ENCODE measurements at places on chromosomes 6 and 20.
A peak's percentile ranks its signal among the peaks of the same experiment; 100 is the strongest.

GRCh38 chr20:45508068-45508886 is 7.1 kb downstream of the SPINT3 start:
- no peak for DNase-seq

GRCh38 chr6:45870531-45870930 is 145.1 kb downstream of the CLIC5 start:
- DNase-seq = no peak

DNA sequence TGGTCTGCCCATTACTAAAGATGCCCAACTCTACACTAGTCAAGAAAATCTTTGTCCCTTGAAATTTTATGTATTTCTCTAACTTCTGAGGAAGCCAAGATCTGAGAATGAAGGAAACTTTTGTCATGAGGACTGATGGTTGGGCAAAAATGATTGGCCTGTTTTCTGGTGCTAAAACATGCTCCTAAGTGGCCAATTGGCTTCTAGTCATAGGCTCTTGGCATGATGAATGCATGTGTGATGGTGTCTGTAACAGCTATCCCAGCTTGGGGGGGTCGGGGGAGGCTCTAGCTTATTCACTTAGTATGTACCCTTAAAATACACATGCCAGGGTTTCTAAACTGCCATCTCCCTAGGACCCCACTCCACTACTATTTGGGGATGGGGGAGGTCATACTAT is 228.6 kb downstream of the ZNF217 start:
- DNase-seq = no peak

GRCh38 chr6:159590835-159591234 is 102.2 kb downstream of the SOD2 start:
- DNase-seq = no peak

DNA sequence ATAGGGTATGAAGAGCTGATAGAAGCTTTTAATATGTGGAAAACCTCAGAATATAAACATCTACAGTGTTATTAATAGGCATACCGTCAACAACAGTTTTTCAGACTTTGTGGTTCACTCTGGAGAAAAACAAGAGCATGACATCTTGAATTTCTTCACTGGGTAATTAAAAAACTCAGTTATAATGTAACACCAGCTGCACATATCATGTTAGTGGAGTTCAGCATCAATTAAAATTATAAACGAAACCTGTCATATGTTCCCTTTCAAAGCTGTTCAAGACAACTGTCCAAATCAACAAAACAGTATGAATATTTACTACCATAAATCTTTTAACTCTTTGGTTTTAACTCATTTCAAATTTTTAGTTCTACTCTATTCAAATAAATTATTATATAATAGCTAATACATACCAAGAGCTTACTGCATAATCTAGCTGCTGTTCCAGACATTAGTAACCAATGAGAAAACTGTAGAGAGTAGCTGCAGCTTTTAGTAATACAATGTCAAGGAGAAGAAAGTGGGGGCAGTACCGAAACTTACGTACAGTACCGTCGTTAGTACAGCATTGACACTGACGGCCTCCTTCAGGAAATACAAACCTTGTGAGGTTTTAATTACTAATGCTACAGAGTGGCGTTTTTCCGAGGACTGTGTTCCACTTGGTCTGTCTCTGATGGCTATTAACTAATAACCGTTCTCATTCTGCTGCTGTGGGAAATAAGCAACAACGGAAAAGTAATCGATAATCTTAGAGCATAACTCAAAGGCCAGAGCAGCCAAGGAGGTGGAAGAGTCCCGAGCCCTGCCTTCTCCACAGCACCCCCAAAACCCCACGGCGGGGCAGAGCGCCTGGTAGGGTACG is 532 bp upstream of the PM20D2 start:
- no peak for DNase-seq

DNA sequence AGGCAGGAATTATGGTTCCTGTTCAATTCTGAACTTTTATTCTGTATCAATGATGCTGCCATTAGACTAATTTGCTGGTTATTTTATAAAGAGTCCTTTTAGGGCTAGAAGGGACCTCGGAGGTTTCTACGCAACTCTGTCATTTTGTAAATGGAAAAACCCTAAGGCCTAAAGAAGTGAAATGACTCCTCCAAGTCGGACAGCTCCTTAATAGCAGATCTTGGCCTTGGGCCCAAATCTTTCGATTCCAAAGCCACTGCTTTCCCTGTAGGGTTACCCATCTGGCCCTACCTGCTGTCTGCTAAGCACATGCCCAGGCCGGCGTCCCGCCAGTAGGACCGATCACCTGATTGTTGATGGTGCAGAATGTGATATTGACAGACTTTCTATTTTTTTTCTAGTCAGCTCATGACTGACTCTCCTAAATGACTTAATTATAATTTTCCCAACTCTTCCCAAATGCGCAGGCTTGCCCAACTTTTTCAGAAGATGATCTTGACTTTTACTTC is 40.2 kb downstream of the PLEKHG1 start:
- DNase-seq = no peak

- no peak for DNase-seq
Measured at GRCh38 chr6:113805173-113805790, 51.9 kb upstream of the MARCKS start.

- DNase-seq = no peak
Measured at GRCh38 chr6:4439159-4439558, 303.8 kb upstream of the ECI2 start.

- no peak for DNase-seq
Measured at GRCh38 chr20:33163856-33164762, 3.9 kb upstream of the BPIFA2 start.

GRCh38 chr6:52998603-52999002 is 3.5 kb upstream of the GSTA4 start:
- DNase-seq = no peak

- DNase-seq = no peak
Measured at GRCh38 chr6:110432285-110432900, 17.0 kb upstream of the DDO start.

DNA sequence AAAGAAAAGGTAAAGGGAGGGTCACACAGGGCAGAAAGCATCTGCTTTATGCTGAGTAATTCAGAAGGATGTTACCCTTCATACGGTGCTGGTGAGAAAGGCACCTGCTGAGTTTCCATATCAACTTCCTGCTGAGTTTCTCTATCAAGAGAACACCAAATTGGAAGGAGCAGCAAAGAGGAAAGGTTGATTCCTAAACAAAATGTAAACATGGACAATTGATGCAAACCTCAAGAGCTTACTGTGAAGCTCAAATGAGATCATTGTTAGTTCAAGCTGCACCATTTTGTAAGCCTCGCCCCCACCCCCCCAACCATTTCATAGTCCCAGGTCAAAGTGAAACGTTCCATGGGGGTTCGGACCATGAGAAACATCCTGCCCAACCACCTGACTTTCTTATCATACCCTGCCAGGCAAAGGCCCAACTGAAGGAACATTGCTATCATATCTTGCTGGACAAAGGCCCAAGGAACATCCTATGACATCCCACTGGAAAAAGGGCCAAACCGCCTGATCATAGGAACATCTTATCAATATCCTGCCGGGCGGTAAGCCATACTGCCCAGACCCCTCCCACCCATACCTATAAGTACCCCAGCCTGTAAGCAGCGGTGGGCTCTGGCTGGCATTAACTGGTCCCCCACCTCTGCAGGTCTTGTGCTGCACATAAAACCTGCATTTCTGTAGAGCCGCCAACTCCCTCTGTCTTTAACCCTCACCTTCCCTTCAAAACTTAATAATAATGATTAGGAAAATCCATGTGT is 171.6 kb downstream of the UBE3D start:
- DNase-seq = no peak

- DNase-seq = peak; percentile 78
Measured at GRCh38 chr6:113854531-113855499, 2.3 kb upstream of the MARCKS start.

- DNase-seq = no peak
Measured at GRCh38 chr6:133337308-133337707, 96.2 kb downstream of the EYA4 start.

DNA sequence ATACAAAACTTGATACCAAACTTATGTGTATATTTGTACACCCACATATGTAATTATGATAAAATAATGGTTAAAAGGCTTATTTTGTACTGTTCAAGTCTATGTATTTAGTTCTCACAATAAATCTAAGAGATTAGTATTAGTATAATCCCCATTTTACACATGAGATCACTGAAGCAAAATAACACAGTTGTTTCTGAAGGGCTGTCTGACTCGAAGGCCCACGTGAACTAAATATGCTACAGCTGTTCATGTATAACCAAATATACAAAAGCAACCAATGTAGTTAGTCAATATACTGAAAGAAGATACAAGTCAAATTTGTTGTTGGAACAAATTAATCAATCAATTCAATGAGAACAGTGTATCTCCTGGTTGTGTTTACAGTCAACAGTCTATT is 959.2 kb downstream of the EPHA7 start:
- no peak for DNase-seq

- DNase-seq = no peak
Measured at GRCh38 chr6:159844737-159845645, 44.9 kb downstream of the PNLDC1 start.

DNA sequence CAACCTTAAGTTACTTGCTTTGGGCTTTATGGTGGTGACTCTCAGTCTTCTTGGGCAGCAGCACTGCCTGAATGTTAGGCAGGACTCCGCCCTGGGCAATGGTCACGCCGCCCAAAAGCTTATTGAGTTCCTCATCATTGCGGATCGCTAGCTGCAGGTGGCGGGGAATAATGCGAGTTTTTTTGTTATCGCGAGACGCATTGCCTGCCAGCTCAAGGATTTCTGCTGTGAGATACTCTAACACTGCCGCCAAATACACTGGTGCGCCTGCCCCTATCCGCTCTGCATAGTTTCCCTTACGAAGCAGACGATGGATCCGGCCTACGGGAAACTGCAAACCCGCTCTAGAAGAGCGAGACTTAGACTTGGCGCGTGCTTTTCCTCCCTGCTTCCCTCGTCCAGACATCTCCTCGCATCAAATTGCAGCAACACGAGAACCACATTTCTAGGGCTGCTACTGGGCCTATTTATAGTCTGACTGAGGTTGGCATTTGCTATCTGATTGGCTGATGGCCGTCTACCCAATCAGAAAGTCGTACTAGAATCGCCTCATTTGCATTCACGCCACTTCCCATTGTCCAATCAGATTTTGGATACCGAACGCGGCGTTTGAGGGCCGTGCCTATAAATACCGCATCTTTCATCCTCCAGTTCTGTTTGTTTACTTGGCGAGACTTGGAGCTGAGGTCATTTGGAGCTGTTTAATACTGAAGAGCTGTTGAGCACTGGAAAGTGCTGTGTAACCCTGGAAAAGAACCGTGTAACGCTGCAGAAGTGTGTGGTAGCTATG is 28.2 kb upstream of the SLC17A4 start:
- DNase-seq = no peak

DNA sequence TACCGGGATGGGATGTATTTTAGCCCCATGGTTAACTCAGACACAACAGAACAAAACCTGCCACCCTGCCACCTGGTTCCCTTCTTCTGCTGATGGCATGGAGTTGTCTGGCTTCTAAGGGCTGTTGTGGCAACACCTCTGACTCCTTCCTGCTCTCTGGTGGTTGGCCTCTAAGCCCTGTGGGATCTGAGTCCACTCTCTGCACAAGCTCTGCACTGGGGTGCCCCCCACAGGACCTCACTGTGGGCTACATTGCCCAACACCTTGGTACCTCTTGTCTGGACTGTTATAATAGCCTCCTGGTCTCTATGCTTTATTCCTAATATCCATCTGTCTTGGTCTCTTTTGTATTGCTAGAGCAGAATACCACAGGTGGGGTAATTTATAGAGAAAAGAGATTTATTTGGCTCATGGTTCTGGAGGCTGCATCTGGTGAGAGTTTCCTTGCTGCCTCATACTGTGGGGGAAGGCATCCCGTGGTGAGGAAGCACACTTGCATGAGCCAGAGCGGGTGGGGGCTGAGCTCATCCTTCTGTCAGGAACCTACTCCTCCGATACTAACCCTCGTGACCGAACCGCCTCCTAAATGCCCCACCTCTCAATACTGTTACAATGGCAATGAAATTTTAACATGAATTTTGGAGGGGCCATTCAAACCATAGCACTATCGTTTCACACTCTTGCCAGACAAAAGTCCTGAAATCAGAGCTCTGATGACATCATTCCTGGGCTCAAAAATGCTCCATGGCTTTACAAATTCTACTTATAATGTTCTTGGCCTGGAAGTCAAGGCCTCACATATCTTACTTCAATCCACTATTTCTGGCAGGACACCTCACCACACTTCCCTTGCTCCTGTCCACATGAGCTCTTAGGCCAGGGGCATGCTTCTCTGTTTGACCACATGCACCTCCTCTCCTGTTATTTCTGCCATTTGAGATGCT is 127.2 kb downstream of the PAX1 start:
- no peak for DNase-seq

- DNase-seq = no peak
Measured at GRCh38 chr20:35909176-35909575, 45.1 kb downstream of the SCAND1 start.

- DNase-seq = no peak
Measured at GRCh38 chr20:62845416-62846160, 16.0 kb downstream of the TCFL5 start.

DNA sequence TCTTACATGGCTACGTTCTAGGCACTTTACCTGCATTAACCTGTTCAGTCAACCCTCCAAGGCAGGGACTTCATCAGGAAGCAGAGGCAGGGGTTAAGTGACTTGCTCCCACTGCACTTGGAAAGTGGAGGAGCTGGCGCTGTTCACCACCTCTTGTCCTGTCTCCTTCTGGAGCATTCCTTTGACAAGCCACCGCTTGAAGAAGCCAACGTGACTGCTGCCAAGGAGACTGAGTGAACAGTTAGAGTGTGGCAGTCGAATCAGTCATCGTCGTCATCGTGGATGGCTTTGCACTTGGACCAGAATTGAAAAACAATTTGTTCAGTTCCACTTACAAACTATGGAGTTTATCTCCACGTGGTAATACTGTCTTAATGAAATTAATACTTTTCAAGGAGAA is 60.9 kb downstream of the TULP4 start:
- no peak for DNase-seq

- no peak for DNase-seq
Measured at GRCh38 chr6:158194487-158195280, 26.5 kb downstream of the GTF2H5 start.

DNA sequence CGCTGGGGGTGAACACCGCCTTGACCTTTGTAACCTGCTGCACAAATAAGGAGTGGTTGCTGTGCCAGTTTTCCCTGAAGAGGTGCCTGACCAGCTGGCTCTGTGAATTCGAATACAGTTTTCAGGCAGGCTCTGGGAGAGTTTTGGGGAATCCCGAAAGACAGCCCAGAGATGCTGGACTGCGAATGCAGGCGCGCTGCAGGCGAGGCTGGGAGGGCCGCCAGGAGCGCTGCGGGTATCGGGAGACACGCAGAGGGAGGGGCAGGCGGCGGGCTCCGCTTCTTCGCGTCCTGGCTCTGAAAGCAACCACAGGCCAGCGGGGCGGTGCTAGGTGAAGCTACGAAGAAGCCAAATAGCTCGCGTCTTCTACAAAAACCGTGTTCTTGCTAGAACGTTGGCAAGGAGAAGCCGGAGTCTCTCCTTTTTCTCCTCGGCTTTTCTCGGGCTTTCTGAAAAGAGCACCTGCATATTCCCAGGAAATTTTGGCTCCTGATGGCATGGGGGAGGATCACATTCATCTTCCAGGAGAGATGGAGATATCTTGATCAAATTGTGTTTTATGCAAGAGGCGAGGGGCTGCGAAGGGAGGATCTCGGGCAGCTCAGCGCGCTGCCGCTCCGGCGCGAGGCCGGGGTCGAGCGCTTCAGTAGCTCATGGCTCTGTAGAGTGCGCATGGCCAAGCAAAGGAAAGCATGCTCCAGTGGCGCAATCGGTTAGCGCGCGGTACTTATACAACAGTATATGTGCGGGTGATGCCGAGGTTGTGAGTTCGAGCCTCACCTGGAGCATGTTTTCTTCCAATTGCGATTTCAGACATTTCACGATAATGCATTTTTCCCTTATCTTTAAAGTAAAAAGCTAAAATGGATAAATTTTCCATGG is 158.1 kb upstream of the ZNF184 start:
- DNase-seq = peak; percentile 37
